ENCODE measurements at places on chromosomes 11 and 22.

- DNase-seq = peak; percentile 42
These were observed 1.1 kb downstream of the TTLL12 start for GRCh38 chr22:43185860-43186261.

GRCh38 chr11:36265793-36266628 lies 23.2 kb downstream of the COMMD9 start:
- peak; percentile 89 for DNase-seq

DNA sequence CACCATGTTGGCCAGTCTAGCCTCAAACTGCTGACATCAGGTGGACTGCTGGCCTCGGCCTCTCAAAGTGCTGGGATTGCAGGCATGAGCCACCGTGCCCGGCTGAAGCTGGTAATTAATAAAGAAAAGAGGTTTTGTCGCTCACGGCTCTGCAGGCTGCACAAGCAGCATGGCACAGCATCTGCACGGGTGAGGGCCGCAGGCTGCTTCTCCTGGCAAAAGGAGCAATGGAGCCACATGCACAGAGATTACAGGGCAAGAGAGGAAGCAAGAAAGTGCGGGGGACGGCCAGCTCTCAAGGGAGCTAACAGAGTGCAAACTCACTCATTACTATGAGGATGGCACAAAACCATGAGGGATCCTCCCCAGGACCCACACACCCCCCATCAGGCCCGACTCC lies 4.7 kb upstream of the PARVB start:
- no peak for DNase-seq

DNA sequence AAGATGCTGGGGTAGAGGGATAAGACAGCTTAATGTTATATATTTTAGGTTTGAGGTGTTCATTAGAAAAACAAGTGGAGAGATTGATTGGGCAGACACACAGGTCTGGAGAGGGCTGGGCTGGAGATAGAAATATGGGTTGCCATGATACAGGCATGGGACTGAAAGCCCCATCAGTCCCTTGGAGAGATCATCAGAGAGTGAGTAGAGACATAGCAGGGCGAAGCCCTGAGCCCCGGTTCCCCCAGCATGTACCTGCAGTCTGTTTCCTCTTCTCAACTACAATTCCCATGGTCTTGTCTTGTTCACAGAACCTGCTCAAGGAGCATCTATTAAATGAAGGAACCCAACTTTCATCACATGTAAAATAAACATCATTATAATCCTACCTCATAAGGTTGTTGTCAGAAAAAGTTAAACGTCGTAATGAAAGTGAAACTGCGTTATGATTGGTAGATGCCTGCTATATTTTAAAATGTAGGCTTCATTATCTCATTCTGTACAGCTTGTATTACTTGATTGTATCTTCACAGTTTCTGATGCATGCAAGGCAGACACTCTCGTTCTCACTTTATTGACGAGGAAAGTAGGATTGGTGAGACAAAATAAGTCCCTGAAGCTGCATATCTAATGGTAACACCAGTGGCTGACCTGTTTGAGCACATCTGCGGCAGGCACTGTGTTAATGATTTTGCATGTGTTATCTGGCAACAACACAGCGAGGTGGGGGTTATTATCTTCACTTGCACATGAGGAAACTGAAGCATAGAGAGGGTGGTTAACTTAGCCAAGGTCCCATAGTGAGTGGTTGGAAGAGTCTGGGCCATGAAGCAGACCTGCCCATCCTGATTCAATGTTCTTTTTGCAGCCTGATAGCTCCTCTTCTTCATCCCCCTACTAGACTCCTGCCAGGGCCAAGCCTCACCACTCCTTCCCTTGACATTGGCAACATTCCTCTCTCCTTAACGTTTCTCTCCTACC lies 63.5 kb downstream of the ENDOD1 start:
- DNase-seq = no peak

DNA sequence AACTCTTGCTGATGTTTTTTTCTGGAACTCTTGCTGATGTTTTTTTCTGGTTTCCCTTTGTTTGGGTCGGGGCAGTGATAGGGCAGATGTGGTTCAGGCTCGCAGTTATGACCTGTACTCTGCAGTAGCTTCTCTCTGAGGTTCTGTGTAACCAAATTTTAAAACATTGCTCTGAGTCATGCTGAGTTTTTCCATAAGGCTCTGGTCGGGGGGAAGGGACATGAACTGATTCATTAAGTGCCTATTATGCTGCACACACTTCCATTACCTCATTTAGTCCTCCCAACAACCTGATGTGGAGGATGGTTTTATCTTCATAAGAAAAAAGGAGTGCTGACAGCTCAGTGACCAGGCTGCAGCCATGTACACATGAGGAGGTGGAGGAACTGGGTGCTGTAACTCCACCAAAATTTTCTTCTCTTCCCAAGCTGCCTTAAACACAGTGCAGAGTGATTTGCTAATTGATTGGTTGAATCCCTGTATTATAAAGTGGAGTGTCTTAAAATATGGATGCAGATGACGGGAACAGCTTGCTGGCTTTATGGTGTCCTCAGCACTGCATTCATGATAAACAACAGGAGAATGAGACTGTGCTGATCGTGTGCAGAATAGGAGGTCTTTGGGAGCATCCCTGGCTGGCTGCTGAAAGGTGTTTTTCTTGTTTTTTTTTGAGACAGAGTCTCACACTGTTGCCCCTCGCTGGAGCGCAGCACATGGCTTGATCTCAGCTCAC lies 19.1 kb downstream of the TNRC6B start:
- no peak for DNase-seq

DNA sequence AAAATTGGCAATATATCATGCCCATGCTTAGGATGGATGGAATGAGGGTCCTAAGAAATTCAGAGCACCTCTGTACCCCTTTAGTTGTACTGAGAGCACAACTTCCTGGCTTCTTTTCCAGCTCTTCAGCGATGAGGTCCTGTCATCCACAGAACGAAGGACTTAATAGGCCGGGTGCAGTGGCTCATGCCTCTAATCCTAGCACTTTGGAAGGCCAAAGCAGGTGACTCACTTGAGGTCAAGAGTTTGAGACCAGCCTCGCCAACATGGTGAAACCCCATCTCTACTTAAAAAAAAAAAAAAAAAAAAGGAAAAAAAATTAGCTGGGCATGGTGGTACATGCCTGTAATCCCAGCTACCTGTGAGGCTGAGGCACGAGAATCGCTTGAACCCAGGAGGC lies 125.3 kb upstream of the BMAL1 start:
- no peak for DNase-seq

GRCh38 chr11:1478544-1478943 lies 8.0 kb downstream of the MOB2 start:
- no peak for DNase-seq

GRCh38 chr22:45127866-45128265 lies 35.9 kb upstream of the NUP50 start:
- DNase-seq = no peak

- no peak for DNase-seq
These were observed 27.4 kb downstream of the CASP12 start for GRCh38 chr11:104870910-104871309.

DNA sequence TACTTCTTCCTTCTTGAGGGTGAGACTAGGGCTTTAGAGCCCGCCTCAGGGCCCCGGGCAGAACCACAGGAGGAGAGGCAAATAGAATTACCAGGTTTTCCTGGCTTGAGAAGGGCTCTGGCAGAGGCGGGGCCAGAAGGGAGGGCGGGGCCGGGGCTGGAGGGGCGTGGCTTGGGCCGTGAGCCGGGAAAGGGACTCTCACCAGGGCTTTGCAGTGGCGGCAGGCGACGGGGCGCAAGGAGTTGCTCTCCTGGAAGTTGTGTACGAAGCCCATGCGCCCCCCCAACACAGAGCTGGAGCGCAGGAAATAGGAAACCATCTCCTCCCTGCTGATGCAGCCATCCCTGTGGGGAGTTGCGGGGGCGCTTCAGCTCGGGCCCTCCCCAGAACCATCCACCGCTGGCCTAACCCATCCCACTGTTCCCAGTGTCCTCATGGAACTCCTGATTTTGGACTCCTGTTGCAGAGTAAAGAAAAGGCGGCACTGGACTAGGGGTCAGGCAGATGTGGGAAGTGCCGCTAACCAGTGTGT lies 6.9 kb upstream of the NRXN2 start:
- peak; percentile 91 for DNase-seq

DNA sequence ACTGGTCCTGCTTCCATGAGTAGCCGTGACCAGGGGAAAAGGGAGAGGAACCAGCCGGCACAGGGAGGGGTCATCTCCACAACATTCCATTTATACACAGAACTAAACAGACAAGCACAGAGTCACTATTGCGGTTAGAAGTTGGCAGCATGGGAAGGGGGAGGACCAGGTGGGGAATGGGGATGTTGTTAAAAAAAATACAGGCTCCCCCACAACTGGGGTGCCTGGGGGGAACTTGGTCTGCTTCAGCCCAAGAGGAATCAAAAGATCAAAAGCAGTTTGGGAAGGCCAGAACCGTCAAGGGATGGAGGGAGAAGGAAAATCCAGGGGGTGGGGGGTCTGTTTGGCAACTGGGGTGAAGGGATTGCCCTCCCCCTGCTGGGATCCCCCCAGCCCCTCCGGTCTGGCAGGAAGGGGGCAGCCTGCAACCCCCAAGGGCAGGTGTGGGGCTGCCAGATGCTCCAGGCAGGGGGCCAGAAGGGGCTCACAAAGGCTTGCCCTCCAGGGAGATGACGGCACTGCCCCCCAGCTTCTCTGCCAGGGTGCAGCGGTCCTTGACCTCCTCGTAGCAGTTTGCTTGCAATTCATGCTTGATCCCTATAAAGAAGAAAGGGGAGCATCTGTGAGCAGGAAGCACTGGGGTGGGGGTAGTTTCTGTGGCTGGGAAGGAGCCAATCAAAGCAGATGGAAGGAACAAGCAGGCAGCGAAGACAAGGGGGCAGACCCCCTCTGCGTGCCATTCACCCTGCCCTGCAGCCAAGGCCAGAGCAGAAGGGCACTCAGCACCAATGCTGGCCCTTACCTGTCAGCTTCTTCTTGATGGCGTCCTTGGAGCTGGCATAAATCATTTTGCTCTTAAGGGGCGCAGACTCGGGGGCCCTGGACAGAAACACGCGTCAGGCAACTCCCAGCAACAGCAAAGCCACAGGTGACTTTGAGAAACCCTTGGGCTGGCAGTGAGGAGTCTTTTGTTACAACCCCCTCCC lies 2.8 kb downstream of the CFL1 start:
- DNase-seq = no peak

DNA sequence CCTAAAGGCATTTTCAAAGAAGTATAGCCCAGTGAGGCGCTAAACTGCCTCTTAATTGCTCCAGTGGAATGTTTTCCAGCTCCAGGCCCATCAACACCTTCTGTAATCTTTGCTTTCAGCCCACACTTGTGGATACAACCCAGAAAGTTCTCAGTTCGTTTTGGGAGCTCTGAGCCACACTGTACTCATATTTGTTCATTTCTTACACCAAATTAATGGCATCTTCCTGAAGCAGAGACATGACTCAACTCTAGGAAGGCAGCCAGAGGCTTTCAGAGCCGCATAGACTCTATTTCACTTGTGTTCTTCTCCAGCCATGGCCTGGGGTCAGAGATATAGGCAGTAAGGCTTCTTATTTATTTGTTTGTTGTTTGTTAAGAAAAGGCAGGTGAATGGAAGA lies 175.5 kb upstream of the NCAM1 start:
- DNase-seq = no peak

DNA sequence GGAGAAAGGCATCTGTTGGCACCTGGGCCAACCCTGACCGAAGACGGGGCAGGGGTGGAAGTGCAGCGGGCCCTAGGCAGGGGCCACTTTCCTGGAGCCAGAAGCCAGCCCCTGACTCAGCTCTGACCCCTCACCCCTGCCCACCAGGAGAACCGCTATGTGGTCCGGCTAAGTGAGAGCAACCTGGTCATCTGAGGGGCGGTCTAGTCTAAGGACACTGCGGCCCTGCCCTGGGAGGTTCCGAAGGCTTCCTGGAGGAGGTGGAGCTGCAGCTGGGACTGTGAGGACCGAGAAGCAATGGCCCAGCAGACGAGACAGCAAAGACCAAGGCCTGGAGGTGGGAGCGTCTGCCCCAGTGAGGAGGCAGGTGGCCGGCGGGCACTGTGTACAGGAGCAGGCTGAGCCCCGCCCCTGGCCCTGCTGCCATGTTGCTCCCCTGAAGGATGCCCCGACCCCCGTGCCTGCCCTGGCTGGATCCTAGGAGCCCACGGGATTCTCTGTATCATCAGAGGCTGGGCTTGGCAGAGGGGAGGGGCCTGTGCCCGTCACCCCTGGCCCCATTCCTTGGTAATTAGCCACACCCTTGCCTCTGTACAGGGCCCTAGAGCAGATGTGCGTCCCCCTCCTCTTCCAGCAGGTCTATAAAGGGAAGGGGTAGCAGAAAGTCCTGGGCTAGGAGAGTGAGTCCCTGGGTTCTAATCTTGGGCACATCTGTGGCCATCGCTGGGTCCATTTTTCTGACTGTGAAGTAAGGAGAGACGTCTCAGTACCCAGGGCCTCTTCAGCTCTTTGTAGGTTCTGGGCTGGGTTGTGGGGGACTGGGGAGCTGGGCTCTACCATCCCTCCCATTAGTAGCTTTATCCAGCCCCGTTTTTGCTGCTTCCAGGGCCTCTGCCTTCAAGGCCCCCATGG lies 19.4 kb downstream of the RELT start:
- no peak for DNase-seq

- DNase-seq = peak; percentile 38
These were observed 47.3 kb downstream of the NRXN2 start for GRCh38 chr11:64675450-64676260.

- DNase-seq = no peak
These were observed 5.9 kb downstream of the RNF215 start for GRCh38 chr22:30381264-30381663.

DNA sequence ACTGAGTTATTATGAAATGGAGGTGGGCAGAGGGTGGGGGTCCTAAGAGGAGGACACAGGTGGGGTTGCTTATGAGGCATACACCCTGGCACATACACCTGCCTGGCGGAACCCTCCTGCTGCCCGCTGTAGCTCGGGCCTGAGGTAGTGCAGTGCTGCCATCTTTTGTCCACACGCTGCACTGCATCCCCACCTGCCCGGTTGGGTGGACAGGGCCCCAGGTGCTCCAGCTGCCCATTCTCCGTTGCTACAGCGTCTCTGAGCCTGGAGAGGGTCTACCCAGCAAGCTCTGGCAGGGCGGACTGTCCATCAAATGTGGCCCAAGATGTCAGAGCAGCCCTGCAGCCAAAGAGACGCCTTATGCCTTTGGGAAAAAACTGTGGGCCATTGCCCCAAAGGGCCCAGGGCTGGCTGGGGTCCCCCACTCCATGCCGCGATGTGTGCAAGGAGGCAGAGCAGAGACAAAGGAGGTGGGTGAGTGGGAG lies 131.2 kb downstream of the BUD13 start:
- DNase-seq = peak; percentile 83

GRCh38 chr11:1521382-1522080 lies 35.0 kb upstream of the MOB2 start:
- no peak for DNase-seq

- no peak for DNase-seq
These were observed 24.6 kb downstream of the LMO1 start for GRCh38 chr11:8239040-8239439.

DNA sequence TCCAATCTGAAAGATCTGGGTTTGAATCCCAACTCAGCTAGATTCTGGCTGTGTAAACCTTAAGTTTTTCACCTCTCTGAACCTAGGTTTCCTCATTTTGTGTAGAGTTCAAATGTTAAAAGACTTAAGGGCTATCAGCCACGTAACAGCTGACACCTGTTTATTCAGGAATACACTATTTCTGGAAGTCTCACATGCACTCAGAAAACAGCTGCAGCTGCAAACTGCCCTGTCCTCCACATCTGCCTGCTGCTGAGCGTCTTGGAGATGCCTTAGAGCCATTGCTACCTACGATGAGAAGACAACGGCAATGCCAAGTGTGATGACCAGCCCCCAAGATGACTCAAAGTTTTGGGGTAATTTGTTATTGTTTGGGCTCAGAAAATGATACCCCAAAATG lies 6.7 kb upstream of the TRIM44 start:
- DNase-seq = no peak

- DNase-seq = no peak
These were observed 507.4 kb upstream of the RAG2 start for GRCh38 chr11:37105427-37105826.
